ENCODE measurements at places on chromosomes 12 and 14.

GRCh38 chr12:113239811-113240331 lies 18.6 kb downstream of the TPCN1 start:
- no peak for DNase-seq

DNA sequence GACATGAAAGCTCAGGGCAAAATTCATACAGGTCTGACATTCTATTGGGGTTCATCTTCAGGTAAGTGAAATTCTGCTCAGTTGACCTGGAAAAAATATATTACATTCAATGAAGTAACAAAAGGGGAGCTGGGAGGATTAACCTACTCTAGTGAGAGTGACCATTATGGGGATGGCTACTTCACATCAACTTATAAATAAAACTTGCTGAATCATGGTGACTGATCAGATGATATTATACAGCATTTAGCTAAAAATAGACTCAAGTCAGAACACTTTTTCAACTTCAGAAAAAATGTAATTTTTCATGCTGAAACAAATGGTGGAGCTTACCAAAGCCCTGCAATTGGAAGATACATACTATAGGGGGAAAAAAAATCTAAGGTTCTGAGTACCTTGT lies 800.2 kb downstream of the FSCB start:
- no peak for DNase-seq

DNA sequence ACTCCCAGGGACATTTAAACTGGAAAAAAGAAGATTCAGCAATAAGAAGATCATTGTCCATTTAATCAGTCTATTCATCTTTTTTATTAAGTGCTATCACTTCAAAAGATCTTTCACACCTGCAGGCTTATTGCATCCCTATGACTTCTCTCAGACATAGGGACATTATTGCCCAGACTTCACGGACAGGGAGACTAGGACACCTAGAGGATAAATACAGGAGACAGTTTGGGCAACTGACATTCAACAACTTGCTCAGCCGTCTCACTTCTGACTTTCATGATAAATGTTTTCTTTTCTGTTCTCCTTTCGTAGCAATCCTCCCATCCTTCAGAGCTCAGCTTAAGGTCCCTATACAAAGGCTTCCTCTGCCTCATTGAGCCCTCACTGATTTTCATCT lies 84.3 kb downstream of the TMEM30B start:
- no peak for DNase-seq

- DNase-seq = peak; percentile 66
Observed at GRCh38 chr12:89353188-89353822, 1.0 kb upstream of the DUSP6 start.

- DNase-seq = no peak
Observed at GRCh38 chr14:88901189-88901588, 76.7 kb downstream of the TTC8 start.

DNA sequence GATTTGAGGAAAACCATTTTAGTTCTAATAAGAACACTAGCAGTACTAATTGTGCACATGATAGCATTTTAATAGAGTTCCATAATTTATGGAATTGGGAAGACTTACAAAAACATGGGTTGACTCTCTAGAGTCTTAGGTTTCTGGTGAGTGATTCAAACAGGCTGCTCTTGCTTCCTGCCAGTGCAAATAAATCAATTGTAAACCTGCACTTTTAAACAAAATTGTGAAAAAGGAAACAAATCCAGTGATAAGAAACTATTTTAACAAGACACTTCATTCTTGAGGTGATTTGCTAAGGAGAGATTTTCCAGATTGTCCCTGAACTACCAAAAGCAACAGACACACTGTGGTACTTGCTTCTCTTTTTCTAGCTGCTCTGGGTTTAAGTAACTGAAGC lies 112.2 kb downstream of the CACNA1C start:
- no peak for DNase-seq

GRCh38 chr14:104101651-104102281 lies 16.3 kb downstream of the ASPG start:
- DNase-seq = no peak

DNA sequence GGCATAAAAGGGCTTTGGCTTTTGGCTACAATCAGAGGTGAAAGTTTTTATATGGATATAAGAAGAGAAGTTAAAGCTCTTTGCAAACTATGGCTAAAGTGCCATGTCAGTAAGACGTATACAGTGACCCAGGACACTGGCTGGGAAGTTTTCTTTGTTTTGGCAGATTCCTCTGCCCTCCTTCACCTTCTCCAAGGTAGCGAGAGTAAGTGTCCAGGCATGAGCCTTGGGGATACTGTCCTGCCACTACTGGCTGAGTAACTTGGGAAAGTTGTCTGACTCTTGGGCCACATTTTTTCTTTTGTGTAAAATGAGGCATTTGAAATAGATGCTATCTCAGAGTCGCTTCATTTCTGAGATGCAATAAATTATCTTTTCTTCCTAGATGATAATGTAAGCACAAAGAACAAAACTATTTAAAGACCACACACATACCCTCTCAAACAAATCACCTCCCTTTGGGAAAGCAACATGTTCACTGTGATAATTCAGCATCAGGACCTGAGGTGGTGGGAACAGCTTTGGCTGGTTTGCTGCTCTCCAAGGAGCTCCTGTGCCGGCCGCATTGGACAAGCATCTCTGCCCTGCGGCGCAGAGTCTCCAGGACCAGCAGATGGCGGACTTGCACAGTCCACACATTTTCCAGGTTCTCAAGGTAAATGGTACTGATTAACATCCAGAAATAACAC lies 106.3 kb downstream of the PTCSC3 start:
- peak; percentile 79 for DNase-seq

- DNase-seq = no peak
Observed at GRCh38 chr12:30622509-30622908, 73.2 kb downstream of the IPO8 start.

DNA sequence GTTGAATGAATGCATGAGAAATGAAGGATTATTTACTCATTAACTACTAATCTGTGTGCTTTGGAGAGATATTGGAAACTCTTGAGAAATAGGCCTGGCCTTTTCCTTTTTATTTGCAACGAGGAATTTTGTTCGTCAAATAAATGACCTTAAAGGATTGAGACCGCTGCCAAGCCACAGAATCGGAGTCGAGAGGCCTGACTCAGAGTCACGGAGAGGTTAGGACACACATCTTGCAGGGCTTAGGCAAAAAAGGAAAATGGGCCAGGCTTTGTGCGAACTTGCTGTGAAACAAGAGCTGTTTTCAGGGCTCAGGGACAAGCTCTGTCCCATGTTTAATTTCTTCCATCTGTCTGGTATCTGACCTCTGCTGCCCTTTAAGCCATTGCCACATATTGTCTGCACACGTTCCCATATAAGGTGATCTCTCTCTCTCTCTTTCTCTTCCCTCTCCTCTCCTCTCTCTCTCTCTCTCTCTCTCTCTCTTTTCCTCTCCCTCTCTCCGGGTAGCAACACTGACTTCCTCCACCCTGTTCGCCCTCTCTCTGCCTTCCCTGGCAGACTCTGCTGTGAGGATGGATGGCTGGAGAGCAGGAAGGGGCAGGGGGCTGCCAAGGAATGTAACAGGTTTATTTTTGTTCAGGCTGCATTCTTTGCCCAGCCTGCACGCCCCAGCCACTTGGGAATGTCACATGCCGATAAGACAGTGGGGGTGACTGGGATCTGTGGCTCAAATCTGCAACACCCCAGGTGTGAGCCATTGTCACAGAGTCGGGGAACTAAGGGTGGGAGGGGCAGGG lies 14.9 kb upstream of the IFT81 start:
- no peak for DNase-seq

DNA sequence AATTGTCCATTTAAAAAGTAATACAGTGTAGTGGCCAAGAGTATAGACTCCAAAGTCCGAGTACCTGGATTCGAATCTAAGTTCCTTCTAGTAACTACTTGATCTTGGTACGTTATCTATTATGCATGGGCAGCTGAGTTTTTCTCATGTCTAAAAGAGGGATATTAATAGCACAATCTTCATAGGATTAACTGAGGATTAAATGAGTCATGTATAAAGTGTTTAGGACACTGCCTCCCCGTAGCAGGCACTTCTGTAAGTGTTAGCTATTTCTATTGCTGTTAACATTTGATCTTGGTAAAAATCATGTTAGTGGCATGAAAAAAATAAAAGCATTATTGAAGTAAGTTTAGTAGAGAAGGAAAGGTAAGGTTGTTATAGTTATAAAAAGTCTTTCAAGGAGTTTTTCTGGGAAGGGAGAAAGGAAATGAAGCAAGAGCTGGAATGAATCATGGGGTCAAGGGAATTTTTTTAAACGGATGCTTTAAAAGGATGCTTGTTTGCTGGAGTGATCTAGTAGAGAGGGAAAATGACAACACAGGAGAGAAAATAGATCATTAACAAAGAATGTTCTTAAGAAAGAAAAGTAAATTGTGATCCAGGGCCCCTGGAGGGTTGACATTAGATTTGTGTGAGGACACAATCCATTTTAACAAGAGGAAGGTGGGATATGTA lies 502.2 kb upstream of the USP15 start:
- DNase-seq = no peak

DNA sequence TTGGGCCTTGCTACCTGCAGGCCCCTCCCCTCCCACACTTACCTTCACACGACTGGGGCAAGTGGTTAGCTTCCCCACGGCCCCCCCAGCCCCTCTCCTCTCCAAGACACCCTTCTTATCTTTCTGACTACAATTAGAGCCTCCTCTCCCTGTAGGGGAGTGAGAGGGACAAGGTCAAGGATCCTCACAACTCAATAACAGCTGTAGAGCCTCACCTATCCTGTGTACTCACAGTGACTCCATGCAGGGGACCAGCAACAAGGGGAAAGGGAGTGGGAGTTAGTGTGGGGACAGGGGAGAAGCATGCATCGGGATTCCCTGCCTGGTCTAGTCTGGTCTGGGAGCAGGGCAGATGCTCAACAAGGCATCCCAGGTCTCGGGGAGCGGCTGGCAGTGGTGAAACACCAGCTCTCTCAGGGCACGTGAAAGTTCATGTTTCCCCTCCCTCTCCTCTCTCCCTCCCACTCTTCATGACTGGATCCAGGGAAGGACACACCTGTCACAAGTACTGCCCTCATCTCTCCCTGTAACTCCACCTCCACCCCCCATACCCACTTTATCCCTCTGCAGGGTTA lies 45.3 kb downstream of the SMUG1 start:
- no peak for DNase-seq

DNA sequence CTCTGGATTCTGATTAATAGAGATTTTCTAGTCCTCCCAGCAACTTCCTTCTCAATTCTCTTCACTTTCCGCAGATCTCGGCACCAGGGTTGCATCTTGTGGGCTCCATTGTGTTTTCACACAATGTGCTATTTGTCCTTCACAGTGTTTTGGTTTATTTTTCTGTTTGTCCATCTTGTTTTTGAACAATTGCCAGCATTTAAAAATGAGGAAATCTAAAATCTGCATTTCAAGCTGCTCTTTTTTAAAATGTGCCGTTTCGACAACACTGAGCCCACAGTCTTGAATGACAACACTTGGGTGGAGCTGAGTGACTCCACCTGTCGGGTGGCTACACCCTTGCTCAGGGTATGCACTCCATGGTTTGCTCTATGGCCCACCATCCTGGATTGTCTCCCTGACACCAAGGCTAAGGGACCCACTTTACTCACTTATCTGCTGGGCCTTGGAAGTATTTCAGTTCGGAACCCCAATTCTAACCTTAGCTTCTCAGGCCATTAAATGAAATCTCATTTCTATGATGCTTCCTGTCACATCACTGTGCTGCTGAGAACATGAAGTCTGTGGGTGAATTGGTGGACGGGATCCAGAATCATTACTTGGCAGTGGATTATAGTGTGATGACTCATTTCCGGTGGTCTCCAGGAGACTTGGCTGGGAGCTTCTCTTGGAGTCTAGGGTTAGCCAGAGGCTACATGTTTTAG lies 3.4 kb upstream of the MYRFL start:
- peak; percentile 41 for DNase-seq

GRCh38 chr12:101620762-101621133 lies 26.0 kb downstream of the MYBPC1 start:
- DNase-seq = no peak

GRCh38 chr12:116172224-116172849 lies 105.2 kb downstream of the MED13L start:
- DNase-seq = no peak

Measured in NCI-H1105 (cell line).